ENCODE measurements at places on chromosomes 2 and 18.

GRCh38 chr2:190877436-190877835, 3.2 kb upstream of the GLS start:
- DNase-seq, result no peak

DNA sequence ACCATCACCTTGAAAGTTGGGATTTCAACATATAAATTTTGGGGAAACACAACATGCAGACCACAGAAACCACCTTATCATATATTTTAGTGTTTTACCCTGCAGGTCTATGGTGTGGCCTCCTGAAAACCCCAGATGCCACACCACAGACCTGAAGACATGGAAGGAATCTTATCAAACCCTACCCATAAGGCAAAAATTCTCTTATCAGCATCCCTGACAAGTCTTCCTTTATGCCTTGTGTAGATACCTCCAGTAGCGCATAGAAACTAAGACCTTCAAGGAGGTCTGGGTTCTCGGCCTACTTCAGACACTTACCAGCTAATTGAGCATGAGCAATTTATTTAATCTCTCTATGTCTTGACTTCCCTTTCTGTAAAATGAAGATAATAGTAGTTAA, 59.1 kb upstream of the SLC14A2 start:
- DNase-seq, result no peak

- DNase-seq, result no peak
These were observed 102.4 kb downstream of the ASB1 start for GRCh38 chr2:238528953-238529781.

- no peak for DNase-seq
These were observed 21.6 kb upstream of the SLC1A4 start for GRCh38 chr2:64967601-64968000.

DNA sequence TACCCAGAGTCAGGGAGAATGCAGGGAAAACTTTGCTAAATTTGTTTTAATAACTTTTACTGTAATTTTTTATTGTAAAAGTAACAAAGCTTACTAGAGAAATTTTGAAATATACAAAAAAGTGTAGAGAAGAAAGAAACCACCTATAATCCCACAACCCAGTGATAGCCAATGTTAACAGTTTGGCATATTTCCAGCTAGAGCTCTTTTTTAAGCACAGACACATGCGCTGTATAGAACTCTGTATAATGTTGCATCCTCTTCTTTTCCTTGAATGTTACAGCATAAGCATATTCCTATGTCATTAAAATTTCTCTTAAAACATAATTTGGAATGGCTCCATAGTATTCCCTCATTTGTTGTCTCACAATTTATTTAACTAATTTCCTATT, 37.4 kb upstream of the EPAS1 start:
- no peak for DNase-seq

GRCh38 chr18:53764086-53764485, 460.4 kb downstream of the MBD2 start:
- DNase-seq, result no peak

DNA sequence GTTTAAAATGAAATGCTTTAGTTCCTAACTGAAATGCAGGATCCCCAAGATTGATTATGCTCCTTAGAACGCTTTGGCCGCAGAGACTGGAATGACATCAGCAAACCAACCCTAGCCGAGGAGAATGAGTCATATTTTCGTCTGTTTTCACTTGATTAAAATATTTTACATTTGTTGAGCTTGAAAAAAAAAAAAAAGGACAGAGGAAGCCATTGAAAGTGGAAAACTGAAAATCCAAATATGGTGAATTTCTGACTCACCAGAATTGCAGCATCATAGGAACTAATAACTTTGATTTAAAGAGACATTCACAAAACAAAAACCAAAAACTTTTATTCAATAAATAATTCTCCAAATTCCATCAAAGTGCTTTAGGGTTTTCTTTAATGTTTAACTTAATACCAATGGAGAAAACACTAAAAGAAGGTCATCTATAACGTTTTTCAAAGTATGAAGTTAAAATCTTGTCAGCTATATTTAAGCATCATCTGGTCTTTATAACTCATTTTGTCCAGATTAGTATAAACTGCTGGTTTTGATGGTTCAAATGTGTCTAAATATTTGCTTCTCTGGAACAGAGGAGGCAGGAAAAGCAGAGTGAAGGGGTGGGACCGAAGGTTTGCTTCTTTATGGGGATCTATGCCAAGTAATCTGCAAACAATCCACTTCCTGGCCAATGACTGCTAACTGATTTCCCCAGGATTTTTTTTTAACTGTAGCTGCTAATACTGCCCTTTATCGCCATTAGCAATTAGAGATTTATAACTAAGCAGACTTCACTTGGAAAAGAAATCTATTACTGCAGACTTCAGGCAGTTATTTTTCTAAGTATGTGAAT, 30.9 kb upstream of the COL5A2 start:
- DNase-seq, result no peak

DNA sequence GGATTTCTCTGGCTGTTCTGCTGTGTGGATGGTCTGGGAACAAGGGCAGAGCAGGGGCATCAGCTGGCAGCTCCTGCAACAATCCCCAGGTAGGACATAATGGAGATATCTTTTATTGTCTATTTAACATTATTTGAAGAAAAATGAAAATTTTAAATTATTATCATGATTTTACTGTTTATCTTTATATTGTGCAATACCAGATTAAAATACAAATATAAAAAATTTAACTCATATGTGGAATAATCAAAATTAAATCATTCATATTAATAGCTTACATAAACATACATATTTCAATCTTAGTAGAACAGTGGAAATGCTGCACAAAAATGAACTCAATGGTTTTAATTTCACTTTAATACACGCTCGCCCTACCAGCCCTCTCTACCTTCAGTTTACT, 70.6 kb upstream of the FAM110C start:
- no peak for DNase-seq

GRCh38 chr2:223090039-223090438, 38.0 kb downstream of the KCNE4 start:
- DNase-seq, result no peak

GRCh38 chr18:38690626-38691025, 1125.0 kb upstream of the CELF4 start:
- DNase-seq, result no peak

GRCh38 chr2:73908689-73909652, 16.2 kb downstream of the ACTG2 start:
- no peak for DNase-seq

- DNase-seq, result no peak
These were observed 19.5 kb upstream of the CFAP36 start for GRCh38 chr2:55500025-55500424.

DNA sequence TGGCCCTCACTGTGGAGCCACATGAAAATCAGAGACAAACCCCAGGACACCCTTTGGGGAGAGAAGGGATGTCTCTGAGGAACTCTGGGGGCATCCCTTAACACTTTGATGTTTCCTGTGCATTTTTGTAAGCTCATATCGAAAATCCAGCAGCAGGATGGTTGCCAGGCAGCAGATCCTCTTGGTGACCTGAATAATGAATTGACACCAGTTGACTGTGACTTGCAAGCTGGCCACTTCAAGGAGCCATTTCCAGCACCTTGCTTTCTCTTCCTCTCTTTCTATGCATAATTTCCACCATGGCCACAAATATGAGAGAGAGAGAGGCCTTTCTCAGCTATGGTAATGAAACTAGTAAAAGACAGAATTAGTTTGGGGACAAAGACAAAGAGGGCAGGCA, 91.7 kb downstream of the NRP2 start:
- DNase-seq, result no peak

DNA sequence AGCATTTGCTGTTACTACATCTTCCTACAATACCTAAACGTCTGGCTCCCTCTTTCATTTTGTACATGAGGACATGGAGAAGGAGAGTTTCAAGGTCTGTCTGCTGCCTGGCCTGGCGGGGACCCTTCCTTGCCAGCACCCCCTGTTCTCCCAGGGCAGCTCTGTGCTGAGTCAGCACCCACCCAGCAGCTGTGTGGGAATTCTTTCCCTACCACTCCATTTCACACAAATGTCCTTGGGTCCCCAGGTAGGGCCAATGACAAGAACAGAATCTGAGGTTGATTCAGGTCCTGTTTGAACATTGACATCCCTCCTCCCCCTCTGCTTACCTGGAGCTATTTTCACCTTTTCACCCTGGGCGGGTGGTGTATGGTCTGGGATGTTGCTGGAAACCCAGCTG, 129.9 kb upstream of the ITGA6 start:
- no peak for DNase-seq

DNA sequence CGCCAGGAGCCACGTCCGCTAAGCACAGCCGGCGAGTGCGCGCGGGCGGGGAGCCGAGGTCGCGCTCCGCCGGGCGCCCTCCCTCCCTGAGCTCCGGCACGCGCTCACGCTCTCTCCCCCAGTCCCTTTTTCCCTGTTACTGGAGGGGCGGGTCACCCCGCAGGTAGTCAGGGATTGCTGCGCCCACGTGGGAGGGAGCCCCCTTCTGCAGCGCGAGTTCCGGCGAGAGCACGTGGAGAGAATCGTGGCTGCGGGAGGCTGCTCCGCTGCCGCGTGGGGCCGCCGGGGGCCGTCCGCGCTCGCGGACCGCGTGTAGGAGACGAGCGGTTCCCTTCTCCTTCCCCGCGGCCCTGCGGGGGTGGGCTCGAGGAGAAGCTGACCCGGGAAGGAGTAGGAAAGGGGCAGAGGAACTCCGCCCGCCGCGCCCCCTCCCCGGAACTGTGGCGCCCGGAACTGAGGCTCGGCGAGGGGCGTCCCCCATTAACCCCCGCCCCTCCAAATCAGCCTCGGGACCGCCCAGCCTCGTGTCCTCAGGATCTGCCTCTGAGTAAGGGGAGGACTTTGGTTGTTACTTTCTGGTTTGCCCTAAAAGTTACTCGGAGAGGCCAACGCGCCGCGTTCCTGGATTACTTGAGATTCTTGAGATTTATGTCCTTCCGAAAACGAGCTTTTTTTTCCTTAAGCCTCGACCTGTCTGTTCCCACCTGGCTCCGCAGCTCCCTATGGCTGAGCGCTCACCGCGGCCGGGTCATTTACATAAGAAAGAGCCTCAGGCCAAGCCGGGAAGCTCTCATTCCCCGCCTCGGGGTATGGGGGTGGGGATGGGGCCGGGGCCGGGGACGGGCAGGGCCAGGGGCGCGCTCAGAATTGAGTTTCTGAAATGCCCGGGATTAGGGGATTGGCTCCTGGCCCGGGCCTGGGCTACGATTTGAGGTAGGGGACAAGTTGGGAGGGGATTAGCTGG, 1.1 kb downstream of the HK2 start:
- DNase-seq, result no peak

DNA sequence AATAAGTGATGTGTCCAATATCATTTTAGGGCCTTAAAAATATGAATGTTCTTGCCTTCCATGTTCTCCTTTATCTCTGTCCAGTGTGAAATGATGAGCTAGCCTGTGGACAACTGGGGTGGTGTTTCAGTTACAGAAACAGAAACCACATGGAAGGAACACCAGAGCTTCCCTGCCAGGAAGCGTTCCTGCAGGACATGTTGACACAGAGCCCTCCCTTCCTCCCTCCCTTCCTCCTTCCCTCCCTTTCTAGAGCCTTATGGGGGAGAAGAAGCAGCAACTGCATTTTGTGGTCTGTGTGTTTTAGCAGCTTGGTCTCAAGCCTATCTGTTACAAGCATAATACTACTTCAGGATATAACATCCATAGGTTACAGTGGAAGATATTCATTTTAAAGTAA, 539.7 kb upstream of the NETO1 start:
- no peak for DNase-seq

GRCh38 chr2:48883661-48884060, 128.1 kb upstream of the LHCGR start:
- no peak for DNase-seq

All from NCI-H526 (cell line).